ENCODE measurements at places on chromosomes 3 and 15.

DNA sequence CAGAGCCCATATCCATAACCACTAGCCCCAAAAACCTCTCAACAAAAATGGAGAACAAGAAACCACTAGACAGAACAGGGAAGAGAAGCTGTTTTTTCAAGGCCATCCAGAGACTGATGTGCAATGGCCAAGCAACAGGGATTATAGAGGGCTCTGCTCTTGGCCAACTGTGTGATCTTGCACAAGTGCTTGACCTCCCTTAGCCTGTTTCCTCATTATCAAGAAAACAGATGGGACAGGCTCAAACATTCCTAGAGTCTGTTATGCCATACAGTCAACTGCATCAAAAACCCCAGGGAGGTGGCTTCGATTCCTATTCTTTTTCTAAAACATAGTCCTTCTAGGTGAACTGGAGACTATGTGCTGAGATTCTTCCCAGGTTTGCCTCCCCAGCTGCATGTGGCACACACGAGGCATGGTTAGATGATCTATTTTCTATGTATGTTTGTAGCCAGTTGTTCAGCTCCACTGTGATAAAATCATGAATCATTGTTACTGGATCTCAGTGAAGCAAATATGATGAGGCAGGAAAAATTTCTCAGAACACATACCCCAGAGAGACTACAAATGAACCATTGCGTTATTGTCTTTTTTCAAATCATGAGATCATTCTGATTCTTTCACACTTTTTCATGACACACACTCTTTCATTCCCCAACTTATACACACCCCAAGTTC is 132.9 kb upstream of the TGFBR2 start:
- peak; percentile 36 for DNase-seq

GRCh38 chr3:171752329-171752728 is 58.0 kb downstream of the PLD1 start:
- no peak for DNase-seq

DNA sequence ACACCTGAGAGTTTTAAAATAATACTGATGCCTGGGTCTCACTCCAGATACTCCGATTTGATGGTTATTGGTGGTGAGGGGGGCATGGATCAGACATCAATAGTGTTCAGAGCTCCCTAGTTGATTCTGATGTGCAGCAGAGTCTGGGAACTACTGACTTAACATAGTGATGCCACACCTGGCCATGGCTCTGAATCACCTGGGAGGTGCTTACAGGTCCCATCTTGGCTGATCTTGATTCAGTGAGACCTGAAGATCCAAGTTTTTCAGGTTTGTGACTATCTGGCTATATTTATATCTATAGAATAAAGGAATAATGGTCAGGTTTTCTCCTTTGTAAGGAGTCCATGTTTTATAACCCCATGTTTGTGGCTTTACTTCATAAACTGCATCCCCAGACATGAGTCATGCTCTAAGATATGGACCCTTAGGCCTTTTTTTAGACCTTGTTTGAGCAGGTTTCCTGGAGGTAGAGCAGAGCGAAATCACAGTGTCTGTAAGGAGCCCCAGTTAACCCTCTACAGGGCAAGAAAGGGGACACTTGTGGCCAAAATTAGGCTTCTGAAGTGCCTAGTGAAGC is 101.4 kb downstream of the LARS2 start:
- no peak for DNase-seq

- DNase-seq = no peak
Measured at GRCh38 chr3:44833394-44833793, 28.3 kb upstream of the TMEM42 start.

DNA sequence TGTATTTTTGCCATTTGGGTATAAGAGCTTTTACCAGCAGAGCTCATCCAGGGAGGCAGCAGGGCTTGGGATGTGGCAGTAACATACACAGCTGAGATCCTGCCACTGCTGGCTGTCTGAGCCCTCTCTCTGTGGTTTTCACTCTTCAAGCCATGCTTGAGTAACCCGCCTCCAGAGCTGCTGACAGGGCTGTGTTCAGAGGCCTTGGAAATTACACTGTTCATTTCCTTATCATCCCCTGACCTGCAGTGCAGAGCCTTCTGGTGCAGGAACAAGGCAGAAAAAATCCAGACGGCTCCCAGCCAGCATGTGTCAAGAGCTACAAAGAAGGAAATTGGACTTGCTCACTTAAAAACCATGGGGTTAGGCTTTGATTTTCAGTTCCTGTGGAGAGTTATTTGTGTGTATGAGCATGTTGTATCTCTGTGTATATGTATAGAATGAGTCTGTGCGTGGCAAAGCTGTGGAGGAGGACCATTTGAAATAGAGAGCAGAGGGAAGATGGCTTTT is 47.0 kb downstream of the ZNF609 start:
- DNase-seq = peak; percentile 82

DNA sequence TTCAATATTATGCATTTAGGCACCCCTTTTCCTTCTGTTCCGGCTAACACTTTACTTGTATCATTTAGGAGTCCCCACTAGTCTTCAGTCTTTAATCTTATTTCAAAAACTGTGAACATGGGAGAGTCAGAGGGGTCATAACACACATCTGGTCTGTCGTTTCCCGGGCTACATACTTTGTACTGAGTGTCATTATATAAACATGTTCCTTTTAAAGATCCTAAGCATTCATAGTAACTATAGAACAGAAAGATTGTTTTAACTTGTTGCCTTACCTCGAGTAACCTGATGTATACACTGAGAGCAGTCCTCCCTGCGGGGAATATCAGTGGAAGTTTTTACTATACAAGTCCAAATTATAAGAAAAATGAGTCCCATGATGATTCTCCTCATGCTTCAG is 78.2 kb upstream of the VEPH1 start:
- peak; percentile 47 for DNase-seq

GRCh38 chr15:37885651-37886050 is 48.8 kb upstream of the TMCO5A start:
- no peak for DNase-seq

- no peak for DNase-seq
Measured at GRCh38 chr15:100259266-100259665, 82.5 kb downstream of the ADAMTS17 start.

DNA sequence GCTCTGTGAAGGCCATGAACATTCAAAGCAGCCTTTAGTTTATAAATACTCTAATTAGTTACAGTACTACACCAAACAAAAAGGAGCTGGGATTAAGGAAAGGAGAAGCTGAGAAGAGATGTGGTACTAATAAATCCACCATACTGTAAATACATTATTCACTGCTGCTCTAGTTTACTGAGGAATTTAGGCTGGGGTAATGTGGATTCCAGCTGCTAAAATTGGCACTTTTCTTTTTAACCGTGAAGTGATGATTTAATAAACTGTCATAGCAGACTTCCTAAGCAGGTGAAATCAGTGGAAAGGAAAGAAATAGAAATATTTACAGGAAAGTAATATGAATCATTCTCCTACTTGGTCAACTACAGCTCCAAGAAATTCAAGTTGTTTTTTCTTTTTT is 88.7 kb downstream of the TFG start:
- DNase-seq = peak; percentile 77

DNA sequence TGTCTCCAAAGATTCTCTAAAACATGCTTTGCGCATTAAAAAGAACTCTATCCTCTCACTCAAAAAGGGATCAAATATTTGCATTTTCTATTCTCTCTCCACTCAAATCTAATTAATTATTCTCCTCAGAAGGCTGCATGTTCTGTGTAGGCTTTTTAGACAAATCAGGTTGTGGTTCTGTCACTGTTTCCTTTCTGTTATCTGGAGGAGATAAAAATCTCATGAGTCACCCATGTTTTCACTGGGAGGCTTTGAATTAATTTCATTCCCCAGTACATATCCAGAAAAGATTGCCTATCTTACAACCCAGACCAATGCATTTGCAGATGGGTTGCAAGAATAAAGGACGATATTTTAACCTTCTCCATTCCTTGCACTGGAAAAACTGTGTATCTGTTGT is 446.5 kb downstream of the GRM7 start:
- peak; percentile 7 for DNase-seq

- no peak for DNase-seq
Measured at GRCh38 chr3:30397030-30397429, 209.4 kb upstream of the TGFBR2 start.

DNA sequence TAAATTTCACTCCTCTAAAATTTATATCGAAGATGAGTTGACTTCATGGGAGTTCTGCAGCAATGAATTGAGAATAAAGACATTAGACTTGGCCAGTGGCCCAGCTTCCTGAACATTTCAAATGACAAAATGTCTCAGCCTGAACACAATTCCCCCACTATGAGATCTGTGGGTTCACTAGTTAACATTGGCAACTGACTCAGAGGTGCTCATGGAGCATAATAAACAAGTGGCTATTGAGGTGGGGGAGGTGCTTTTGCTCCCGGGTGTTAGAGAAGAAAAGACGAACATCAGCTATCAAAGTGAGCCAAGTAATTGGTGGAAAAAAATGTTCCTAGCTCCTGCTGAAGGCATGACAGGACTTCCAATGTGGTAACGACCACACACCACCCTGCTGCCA is 6.3 kb downstream of the ATP13A4 start:
- no peak for DNase-seq

DNA sequence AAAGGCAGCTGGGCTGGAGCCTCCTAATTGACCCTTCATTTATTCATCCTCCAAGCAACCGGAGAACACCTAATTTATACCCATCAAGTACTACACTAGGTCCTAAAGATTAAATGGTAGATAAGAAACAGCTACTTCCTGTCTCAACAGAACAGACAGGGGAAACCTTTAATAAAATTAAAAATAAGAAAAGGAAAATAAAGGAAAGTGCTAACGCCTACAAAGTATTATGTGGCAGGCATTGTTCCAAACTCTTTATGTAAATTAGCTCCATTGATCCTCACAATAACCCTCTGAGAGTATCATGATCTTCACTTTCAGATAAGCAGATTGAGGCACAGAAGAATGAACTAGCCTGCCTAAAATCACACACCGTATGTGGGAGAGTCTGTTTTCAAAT is 139.5 kb downstream of the CNTN6 start:
- DNase-seq = no peak

GRCh38 chr15:85564686-85565085 is 184.3 kb downstream of the AKAP13 start:
- no peak for DNase-seq

DNA sequence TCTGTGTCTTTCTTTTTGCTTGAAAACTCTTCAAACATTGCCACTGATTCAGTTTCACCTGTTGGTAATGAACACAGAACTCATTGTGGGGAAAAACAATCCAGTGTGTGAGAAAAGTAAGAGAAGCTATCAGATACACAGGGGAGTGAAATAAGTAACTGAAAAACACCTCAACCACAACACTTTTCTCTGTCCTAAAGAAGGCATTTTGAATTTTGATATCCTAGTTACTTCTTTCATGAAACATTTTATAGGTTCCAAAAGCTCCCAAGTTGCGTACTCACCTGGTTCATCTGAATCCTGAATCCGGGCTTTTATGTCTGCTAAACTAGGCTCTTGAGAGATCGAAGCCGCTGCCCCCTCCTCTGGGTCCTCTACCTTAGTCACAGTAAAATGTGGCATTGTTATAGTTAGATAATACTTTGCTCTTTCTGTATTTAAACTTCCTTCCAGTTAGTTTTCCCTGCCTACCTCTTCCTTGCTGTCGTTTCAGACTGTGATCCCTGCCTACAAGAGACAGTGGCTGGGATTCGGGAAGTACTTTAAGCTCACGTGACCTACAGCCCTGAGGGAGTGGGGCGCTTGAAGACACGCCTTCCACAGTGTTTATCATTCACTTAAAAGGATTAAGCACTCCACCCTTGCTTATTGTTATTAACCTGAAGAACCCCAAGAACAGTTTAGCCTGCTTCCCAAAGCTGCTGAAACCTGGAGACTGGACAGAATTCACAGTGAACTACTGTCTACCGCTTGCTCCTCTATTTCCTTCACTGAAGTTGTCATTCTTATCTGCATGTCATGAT is 19.1 kb downstream of the SLC12A6 start:
- DNase-seq = peak; percentile 67

DNA sequence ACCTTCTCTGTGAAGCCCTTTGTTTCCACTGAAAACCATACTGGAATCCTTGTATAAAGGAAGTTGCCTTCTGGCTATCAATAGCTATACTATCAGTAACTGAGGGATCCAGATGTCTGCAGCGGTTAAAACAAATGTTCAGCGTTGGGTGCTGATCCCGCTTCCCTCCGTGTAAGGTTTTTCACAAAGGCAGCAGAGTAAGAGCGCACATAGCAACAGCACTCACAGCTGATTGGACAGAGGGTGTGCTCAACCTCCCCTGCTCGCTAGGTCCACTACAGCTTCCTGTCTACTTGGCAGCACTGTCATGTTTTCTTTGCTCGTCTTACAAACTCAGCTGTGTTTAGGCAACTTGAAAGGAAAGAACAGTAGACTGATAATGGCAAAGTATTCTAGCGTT is 27.3 kb downstream of the ATOSA start:
- peak; percentile 85 for DNase-seq

DNA sequence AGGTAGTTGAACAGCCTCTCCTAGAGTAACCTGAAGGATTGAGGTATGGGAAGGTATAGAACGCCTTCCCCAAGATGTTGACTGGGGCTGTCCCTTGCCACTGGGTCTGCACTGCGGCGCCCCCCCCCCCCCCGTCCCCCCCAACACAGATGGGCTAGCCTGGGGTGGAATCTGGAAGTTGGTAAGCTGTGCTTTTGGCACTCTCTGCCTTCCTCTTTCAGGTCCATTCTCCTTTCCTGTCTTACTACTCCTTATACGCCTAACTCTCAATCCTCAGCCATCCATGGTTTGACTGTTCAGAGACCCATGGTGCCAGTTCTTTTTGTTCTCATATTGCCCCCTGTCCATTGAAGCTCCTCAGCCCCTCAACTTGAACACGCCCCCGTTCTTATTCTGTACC is 42.8 kb downstream of the MAP2K1 start:
- no peak for DNase-seq

DNA sequence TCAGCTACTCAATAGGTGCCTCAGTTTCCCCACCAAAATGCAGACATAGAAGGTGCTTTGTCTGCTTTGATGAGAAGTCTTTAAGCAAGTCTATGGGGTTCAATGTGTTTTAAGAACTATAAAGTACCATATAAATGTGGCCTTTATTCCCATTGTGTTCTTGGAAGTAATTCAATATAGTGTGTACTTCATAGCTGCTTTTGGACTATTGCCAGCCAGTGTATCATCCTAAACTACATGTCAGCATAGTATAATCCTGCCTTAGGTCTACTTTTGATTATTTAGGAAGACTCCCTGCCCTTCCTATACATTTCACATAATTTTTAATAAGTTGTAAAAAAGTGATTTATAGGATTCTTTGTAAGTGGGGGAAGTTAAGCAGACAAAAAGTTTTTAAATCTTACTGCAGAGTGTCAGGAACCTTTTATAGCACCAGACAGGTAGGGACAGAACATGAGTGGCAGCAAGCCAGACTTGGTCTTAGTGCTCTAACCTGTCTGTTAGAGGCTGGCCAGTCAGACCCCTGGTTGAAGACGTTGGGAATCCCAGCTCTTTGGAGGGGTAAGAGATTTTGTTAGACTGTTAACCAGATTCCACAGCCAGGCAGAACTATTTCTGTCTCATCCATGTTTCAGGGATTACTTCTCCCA is 48.4 kb downstream of the MLH1 start:
- DNase-seq = peak; percentile 12

GRCh38 chr3:31227131-31227562 is 305.6 kb upstream of the STT3B start:
- no peak for DNase-seq

Measured in fibroblast of skin of abdomen (primary cell).